LoVo (cell line): ENCODE measurements at places on chromosomes 5 and 9.

DNA sequence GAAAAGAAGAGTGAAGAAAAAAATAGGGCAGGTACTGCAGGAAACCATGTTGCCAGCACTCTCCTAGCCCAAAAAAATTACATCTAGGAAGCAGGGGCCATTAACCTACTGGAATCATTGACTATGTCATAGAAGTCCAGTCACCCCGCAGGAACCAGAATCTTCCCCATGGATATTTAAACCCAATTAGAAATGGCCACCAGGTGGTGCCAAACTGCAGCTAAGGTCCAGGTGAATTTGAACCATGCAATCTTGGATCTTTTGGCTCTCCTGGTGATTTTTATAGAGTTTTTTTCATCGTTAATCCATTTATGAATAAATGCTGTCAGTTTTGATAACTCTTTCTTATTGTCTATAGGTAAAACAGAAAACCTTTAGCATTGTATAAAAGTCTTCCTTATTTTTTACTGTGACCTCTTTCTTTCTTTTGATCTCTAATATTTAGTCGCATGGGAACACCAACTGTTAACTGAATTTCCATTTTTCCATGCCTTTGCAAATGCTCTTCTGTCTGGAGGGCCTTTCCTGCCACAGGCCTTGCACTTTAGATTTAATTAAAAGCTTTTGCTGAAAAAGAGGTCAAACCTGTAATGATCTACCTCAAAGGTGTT lies 147.5 kb upstream of the FGF10 start:
- peak; percentile 41 for DNase-seq

- no peak for DNase-seq
These were observed 75.3 kb upstream of the DNAH5 start for GRCh38 chr5:14019768-14020290.

DNA sequence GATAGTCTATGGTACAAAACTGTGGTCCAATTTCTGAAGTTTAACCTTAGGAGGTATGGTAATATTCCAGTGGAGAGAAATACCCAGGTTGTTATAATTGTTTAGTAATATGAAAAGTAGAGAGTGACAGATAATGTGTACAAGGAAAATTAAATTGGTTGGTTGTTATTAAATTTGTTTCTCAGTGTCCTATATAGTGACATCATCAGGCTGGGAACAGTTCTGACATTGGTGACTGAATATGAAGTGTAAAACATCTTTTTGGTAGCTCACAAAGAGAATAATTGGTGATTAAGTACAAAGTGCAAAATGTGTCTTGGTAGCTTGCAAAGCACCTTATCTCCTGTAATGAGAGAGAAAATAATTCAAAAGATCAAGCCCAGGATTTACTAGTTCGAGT lies 1806.1 kb upstream of the CDH6 start:
- DNase-seq = no peak

DNA sequence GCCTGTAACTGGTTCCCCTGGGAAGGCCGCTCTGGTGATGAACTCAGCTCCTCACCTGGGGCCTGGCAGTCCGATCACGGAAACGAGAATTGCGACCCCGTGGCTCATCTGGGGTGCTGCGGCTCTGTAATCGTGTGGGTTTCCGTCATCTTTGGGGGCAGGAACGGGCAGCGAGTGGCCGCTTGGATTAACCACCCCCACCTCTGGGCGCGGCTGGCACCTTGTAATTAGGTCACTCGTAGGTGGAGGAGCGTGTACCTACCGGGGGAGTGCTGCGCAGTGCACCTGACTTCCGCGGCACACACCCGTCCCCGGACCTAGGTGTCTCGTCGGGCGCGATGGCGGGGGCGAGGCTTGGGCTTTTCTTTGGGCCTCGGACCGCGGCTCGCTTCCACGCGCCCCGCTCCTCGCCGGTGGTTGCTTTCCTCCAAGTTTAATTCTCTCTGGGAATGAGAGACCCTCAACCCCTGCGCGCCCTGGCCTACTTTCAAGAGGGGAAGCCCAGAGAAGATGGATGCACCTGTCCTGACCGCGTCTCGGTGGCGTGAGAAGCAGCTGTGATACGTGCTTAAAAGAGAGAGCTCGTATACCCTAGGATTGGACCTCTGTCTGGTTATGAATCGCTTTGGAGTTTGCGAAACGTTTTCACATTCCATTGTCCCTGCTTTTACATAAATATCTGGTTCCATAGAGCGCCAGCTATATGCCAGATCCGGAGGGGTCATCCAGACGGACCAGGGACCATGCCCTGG lies 744 bp upstream of the PPP2CA start:
- no peak for DNase-seq

- peak; percentile 82 for DNase-seq
These were observed at the start of gene RXRA for GRCh38 chr9:134325813-134326723. RXRA (plus strand) TSS chr9:134326455; CDS start chr9:134326632, 177 bp downstream.

DNA sequence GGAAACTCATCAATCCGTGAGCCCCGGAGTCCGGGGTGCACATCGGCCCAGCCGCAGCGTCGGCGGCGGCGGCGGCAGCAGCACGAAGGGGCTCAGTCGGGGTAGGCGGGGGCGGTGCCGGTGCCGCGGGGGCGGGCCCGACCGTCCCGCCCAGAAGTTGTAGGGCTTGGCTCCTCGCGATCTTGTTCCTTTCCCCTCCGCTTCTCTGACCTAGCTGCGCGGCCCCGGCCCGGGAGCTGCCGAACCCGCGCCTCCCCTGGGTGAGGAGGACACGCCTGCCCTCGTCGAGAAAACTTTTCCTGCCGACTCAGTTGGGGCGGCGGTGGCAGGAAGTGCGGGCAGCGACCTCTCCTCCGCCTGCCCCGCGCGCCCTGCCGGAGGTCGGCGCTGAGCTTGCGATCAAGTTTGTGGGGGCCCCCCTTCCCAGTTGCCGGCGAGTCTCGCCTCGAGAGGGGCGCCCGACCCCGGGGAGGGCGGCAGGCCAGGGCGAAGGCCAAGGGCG lies at the start of gene MAN2A1:
Gene MAN2A1 (plus strand): TSS at position 188 of the 502 bp plus-strand sequence. CDS start 491 bp downstream, outside the sequence.
- peak; percentile 84 for DNase-seq

- DNase-seq = no peak
These were observed 4.7 kb upstream of the TTLL11 start for GRCh38 chr9:122097679-122098315.

GRCh38 chr5:15722305-15722704 lies 222.3 kb downstream of the FBXL7 start:
- no peak for DNase-seq

GRCh38 chr9:129513282-129513681 lies 107.6 kb downstream of the C9orf50 start:
- no peak for DNase-seq

GRCh38 chr5:76616206-76616605 lies 7.0 kb downstream of the F2RL2 start:
- no peak for DNase-seq

DNA sequence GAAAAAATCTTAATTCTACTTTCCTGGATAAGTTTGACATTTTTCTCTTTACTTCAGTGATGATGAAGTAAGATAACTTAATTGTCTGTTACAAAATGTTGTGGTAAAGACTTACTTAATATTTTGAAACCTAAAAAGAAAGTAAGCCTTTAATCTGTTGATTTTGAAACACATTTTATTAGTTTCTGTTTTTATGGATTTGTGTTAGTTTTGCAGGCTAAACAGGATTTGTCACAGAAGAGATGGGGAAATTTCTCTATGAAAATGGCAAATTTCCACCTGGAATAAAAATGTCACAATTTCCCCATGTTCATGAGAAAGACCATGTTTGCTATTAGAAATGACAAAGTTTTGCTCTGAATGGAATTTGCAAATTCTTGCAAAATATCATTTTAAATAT lies 237.1 kb downstream of the RFX3 start:
- no peak for DNase-seq

GRCh38 chr5:178465228-178465860 lies 124.8 kb downstream of the COL23A1 start:
- DNase-seq = no peak

DNA sequence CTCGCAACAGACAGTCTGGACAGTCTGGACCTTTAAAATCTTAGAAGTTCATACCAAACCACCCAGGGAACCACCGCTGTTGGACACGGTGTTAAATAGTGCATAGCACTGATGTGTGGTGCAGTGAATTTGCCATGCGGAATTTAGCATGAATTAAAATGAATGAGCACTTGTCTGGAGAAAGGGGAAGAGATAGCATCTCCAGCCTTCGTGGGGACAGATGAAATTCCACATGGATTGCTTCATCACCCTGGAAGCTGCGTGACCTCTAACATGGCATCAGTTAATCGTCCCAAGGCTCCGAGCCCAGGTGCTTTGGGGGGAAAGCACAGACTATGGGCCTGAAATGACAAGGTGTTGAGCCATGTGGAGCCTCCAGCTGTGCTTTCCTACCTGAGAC lies 91.4 kb downstream of the ADAMTS16 start:
- no peak for DNase-seq

DNA sequence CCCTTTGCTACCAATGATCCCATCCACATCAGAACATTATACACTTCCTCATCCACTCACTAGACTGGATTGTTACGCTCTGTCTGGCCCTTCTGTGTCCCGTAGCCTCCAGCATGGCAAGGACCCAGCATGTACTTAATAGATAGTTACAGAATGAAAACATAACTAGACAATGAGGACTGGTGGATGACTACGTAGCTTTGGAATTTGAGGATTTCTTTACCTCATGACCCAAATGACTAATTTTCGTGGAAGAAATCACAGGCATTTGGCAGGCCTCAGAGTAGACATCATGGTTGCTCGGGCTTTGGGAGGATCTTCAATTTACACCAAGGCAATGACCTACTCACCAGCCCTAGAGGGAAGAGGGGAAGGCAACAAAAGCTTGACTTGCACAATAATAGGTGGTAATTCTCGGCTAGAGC lies 299.8 kb downstream of the TLE1 start:
- peak; percentile 33 for DNase-seq

GRCh38 chr5:131281133-131281867 lies 17.4 kb downstream of the CDC42SE2 start:
- peak; percentile 79 for DNase-seq

GRCh38 chr9:96457266-96457665 lies 7.3 kb downstream of the HABP4 start:
- no peak for DNase-seq

DNA sequence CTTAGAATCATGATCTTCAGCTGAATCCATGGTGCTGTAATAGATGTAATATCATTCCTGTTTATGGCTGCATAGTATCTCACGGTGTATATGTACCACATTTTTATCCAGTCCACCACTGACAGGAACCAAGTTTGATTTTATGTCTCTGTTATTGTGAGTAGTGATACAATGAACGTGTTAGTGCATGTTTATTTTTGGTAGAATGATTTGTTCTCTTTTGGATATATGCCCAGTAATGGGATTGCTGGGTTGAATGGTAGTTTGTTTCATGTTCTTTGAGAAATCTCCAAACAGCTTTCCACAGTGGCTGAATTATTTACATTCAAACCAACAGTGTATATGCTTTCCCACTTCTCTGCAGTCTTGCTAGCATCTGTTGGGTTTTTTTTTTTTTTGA lies 175.1 kb upstream of the CDH10 start:
- DNase-seq = no peak

- DNase-seq = no peak
These were observed 20.0 kb upstream of the RUFY1 start for GRCh38 chr5:179530069-179530998.

- no peak for DNase-seq
These were observed 20.1 kb downstream of the C5orf58 start for GRCh38 chr5:170252720-170253350.

DNA sequence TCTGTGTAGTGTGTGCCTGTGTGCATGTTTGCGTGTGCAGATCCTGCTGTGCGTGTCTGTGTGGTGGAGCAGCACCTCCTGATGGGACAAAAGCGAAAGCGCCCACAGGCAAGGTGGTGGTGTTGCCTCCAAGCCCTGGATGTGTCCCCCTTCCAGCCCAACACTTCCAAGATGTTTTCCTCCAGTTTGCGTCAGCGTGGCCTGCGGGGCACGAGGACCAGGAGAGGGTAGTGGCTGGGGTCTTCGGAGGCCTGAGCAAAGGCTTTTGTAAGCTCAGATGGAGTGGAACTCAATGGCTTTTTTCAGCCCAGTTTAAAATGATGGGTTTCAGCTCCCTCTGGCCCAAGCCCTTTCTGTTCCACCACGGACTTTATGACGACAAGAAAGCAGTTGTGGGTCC lies 209.5 kb downstream of the IRX2 start:
- no peak for DNase-seq

GRCh38 chr5:100855295-100855694 lies 47.8 kb downstream of the ST8SIA4 start:
- DNase-seq = no peak

DNA sequence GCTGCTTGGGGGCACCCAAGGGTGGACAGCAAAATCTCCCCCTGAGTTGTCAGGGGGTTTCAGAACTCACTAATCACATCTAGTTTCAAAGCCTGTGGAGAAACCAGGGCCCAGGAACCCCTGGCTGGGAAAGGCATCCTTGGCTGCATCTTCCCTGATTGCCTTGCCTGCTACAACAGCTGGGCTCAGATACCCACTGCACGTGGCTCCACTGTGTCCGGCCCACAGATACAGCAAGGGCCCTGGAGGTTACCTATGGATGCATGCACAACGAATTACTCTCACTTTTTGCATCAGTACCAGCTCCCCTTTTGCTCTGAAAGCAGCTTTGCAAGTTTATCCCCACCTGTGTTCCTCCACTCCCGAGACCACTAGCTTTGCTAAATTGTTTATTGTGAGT lies 55.0 kb downstream of the ATP10B start:
- DNase-seq = no peak

- peak; percentile 85 for DNase-seq
These were observed 259.1 kb downstream of the SYK start for GRCh38 chr9:91060520-91061343.

- DNase-seq = peak; percentile 51
These were observed 6.7 kb upstream of the ANKRD18B start for GRCh38 chr9:33517373-33517772.

DNA sequence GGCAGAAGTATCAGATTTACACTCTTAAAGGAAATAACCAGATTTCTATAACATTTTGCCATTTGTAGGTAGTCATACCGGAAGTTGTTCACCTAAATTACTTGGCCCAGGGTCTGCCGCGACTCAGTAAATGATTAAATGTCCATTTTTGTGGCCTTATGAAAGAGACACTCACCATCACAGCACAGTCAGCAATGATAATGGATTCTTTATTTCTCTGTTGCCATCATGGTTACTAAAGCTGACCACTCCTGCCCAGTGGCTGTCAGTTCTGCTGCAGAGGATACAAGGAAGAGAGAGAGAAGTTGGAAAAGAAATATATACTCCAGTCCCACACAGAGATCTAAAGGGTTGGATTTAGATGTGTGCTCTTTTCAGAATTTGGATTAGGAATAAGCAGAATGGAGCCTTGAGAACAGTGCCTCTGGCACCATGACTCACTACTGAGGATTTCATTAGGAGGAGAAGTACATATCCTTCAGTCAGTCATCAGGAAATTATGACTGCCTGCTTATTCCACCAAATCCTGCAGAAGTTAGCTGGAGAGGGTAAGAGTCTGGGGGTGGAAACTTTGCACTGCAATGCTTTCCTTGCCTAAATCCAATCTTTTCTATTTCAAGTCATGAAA lies 72.8 kb upstream of the EFNA5 start:
- no peak for DNase-seq

DNA sequence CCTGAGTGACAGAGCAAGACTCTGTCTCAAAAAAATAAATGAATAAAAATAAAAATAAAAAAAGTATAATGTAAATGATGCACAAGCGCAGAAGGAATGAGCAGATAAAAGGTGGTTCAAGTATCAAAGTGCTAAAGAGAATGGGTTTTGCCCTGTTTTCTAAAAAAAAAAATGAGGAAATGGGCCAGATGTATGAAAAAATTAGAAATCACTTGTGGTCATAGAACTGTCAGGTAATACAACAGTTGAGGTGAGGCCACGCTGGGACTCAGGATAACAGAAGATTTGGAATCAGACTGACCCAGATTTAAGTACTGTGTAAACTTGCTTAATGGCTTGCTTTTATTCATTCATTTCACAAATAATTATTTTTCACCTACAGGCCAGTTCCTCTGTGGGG lies 69.8 kb downstream of the MAPKAP1 start:
- no peak for DNase-seq
